Dermis microvascular lymphatic vessel endothelial cell (primary cell): ENCODE measurements at places on chromosomes 16 and 17. TPM values are rescaled to one million over a fixed set of nuclear protein-coding genes. Genes with fewer than 3 reads are reported as not detected.

DNA sequence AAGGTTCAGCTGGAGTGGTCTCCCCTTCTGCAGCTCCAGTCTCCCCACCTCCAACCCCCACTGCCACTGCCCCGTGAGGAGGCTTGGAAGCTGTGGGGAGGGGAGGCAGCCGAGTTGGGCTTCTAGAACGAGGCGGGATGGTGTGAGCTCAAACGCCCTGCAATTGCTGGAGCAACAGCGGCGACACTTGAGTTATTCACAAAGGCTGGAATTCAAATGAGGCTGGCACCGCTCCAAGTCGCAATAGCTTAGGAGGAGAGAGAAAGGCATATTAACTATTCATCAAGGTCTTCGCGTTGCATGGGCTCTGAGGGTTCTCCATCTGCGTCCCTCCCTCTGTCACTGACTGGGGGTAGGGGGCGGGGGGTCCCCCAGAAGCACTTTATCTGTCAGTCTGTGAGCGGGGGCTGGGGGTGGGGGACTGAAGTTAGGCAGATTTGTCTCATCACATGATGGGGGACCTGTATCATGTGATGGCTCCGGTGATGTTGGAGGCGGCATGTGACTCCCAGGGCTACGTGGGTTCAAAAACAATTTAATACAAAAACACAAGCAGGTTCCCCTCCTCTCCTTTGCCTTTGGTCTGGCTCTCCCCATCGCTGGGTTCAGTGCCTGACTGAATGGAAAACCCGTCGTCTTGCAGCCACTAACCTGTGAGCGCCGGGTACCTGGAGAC is 70.5 kb downstream of the RBBP6 start:
- no peak for DNase-seq

GRCh38 chr16:64900019-64900418 is 221.8 kb downstream of the CDH11 start:
- no peak for DNase-seq

- DNase-seq: peak; percentile 40
Measured at GRCh38 chr16:52191531-52192134, 355.3 kb downstream of the TOX3 start.

DNA sequence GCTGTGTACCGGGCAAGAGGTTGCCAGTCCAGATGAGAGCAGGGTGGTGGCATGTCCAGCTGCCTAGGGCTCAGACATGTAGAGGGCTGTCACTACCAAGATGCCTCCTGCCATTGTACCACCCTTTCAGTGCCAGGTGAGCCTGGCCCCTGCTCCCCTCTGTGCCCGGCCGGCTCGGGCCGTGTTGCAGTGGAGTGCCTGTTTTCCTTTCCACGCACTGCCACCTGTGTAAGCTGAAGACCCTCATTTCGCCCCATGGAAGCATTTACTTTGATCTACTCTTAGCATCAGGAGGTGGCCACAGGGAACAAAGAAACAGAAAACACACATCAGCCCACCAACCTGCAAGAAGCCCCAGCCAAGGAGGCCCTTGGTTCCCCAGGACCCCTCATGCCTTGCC is 4.6 kb upstream of the RBFOX3 start:
- no peak for DNase-seq

GRCh38 chr17:61410141-61411010 is 10.7 kb downstream of the TBX2 start:
- peak; percentile 74 for DNase-seq

DNA sequence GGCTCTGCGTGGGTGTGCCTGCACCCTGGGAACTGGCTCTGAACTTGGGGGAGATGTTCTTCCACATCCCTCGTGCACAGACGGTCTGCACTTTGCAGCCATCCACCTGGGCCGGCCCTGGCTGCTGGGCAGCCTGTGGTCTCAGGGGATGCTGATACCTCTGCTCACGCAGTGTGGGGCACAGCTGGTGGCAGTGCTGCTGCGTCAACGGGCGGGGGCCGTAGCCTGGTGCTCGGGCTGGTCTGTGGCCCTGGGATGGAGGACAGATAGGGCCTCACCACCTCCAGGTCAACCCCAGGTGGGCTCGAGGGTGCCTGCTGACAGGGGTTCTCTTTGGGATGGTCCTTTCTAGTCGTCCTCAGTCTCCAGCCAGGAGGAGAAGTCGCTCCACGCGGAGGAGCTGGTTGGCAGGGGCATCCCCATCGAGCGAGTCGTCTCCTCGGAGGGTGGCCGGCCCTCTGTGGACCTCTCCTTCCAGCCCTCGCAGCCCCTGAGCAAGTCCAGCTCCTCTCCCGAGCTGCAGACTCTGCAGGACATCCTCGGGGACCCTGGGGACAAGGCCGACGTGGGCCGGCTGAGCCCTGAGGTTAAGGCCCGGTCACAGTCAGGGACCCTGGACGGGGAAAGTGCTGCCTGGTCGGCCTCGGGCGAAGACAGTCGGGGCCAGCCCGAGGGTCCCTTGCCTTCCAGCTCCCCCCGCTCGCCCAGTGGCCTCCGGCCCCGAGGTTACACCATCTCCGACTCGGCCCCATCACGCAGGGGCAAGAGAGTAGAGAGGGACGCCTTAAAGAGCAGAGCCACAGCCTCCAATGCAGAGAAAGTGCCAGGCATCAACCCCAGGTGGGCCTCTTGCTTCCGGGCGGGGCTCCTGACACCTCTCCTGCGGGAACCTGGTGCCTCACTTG is 36.3 kb downstream of the TSC2 start:
- no peak for DNase-seq

- no peak for DNase-seq
Measured at GRCh38 chr16:47672475-47672874, 211.3 kb downstream of the PHKB start.

DNA sequence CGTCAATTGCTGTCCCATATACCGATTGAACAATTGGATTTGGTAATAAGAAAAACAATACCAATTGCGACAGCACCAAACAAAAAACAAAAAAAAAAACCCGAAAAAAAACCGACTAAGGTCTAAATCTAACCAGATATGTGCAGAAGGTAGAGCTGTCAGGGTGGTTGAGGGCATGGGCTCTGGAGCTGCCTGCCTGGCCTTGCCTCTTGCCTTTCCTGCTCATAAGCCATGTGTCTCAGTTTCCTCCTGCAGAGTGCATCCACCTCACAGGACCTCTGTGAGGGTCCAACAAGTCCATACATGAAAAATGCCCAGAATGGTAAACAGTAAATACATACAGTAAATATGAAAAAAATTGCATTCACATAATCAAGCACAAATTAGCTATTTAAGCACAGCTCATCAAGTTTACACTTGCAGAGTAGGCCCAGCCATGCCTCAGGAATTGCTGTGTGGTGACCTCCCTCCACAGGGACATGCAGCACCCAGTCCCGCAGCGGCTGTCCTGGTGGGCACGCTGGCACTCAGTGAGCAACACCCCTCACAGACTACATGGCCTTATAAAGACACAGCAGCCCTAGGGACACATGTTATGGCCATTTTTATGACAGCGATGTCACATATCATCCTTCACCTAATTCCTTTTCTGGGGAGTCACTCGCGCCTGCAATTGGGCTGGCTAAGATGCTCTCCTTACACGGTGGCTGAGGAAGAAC is 17.9 kb downstream of the TBC1D28 start:
- DNase-seq: no peak

- peak; percentile 64 for DNase-seq
Measured at GRCh38 chr16:56603589-56603988, 4.8 kb upstream of the MT2A start.

- DNase-seq: no peak
Measured at GRCh38 chr17:82832411-82832810, 7.4 kb downstream of the ZNF750 start.

GRCh38 chr16:67560827-67561342 is 1.4 kb upstream of the CTCF start:
- DNase-seq: no peak

The ITGAL gene
- not detected in 2 replicates for total RNA-seq

The CA5A gene
- total RNA-seq: not detected in 2 replicates

The KRT38 gene
- total RNA-seq: not detected in 2 replicates

The PITPNM3 gene
- 0.13 and 0.26 TPM in 2 replicates for total RNA-seq

The MSI2 gene
- total RNA-seq: 7.3 and 7.4 TPM in 2 replicates

The ABI3 gene
- 10.0 and 16.9 TPM in 2 replicates for total RNA-seq

The BCKDK gene
- 9.8 and 20.0 TPM in 2 replicates for total RNA-seq

The KRT27 gene
- total RNA-seq: not detected in 2 replicates
